ENCODE measurements at places on chromosomes 5 and 9.

DNA sequence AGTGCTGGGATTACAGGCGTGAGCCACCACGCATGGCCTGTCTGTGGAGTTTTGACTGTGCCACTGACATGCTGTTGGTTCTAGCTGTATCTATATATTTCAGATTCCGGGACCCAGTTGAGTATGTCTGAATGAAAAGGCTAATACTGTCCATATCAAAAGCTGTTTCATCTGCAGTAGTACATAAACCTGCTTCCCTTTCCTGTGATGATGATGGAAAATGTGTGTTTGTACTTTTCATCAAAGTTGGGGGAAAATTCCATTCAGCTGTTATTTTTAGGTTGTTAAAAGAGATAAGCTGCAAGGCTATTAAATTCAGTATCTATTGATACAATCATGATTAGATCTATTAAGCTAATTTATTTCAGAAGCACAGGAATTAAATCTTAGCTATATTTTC is 237.6 kb upstream of the ADAMTSL1 start:
- DNase-seq: no peak

DNA sequence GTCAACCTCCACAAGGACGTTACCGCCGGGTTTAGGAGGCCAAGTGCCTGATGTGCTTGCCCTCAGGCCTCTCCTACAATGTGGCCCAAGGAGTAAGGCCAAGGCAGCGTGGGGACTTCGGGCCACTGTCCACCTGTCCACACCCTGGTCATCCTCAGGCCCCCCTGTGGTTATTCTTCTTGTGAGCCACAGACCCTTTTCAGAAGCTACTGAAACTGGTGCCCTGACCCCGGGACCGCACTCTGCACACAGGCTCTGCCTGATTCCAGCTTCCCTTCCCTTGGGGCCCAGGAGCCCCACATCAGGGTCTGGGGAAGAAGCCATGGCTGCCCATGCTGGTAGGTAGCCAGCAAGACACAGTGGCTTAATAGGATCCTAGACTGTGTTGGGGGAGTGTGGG is 128.8 kb downstream of the OLFM1 start:
- no peak for DNase-seq

GRCh38 chr5:83368319-83368718 is 103.2 kb upstream of the VCAN start:
- DNase-seq: no peak

- no peak for DNase-seq
These were observed 6.0 kb downstream of the LRSAM1 start for GRCh38 chr9:127457191-127457878.

DNA sequence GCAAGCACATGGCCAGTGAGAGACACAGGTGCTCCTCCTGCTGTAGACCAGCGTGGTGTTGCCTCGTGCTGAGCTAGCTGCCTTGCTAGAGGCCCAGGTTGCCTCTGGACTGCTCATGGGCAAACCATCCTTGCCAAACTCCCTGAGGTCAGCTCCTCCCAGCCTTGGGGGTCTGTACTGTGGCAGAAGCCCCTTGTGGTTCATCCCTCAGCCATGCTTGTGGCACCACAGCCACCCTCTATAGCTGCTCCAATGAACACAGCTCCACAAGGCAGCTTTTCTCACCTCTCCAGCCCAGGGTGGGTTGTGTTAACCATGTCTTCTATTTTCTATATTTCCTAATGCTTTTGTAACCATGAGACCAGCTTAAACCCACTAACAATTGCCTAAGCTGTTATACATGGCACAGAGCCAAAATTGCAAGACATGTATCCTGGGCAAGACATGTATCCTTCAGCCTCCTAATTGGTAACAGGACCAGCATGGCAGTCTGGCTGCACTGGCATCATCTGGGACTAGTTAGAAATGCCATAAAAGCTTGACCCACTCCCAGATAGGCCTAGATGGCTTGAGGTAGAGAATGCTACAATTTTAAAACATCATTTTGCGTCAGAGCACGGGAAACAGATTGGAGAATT is 183.1 kb upstream of the S1PR3 start:
- no peak for DNase-seq

DNA sequence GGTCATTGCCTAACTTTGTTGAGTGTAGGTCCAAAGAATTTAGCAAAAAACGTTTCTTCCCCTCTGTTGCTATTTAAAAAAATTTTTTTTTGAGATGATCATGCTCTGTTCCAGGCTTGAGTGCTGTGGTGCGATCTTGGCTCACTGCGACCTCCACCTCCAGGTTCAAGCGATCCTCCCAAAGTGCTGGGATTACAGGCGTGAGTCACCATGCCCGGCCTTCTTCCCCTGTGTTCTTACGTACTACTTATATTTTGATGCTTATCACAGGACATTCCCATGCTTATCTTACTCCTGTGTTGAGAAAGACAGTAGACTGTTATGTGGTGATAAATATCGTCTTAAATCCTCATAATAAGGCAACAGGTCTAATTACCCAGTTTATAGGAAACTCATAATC is 2.5 kb downstream of the ACER2 start:
- DNase-seq: no peak
